ENCODE measurements at places on chromosomes 3 and 15.

DNA sequence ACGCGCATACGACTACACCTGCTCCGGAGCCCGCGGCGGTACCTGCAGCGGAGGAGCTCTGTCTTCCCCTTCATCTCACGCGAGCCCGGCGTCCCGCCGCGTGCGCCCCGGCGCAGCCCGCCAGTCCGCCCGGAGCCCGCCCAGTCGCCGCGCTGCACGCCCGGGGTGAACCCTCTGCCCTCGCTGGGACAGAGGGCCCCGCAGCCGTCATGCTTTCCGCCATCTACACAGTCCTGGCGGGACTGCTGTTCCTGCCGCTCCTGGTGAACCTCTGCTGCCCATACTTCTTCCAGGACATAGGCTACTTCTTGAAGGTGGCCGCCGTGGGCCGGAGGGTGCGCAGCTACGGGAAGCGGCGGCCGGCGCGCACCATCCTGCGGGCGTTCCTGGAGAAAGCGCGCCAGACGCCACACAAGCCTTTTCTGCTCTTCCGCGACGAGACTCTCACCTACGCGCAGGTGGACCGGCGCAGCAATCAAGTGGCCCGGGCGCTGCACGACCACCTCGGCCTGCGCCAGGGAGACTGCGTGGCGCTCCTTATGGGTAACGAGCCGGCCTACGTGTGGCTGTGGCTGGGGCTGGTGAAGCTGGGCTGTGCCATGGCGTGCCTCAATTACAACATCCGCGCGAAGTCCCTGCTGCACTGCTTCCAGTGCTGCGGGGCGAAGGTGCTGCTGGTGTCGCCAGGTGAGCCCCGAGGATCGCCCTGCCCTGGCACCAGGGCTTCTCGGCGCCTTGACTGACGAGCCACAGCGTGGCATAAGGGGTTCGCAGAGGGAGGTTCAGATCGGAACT lies 420 bp downstream of the SLC27A2 start:
- DNase-seq, result no peak

DNA sequence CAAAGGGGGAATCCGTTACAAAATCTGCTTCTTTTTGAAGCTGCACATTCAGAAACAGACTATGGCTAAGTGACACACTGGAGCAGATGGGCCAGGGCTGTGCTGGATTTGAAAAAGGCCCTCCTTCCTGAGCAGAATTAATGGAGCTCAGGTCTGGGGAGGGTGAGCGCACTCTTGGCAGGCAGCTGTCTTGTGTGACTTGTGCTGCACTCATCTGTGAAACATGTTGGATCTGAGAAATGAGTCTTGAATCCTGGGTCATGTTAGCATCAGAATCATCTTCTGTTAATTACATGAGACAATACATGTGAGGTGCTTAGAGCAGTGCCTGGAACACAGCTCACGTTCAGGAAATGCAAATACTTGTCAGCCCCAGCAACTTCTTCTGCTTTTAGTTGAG lies 219.6 kb downstream of the THSD4 start:
- no peak for DNase-seq

DNA sequence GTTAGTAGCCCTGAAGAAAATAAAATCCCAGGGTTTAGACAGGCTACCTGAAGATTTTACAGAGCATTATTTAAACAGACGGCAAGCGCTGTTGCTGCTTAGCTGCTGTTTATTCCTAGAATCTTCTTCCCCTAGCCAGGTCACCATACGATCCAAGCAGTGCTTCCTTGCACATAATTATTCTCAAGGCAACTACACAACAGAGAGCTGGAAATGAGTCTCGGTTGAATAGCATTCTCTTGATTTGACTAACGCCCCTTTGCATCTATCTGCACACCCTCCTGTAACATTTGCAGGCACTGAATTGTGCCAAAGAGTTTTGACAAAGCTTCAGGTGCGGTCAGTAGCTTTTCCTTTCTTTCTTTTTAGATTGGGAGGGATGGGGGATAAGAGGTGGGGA lies 564.4 kb downstream of the TBL1XR1 start:
- DNase-seq, result no peak

DNA sequence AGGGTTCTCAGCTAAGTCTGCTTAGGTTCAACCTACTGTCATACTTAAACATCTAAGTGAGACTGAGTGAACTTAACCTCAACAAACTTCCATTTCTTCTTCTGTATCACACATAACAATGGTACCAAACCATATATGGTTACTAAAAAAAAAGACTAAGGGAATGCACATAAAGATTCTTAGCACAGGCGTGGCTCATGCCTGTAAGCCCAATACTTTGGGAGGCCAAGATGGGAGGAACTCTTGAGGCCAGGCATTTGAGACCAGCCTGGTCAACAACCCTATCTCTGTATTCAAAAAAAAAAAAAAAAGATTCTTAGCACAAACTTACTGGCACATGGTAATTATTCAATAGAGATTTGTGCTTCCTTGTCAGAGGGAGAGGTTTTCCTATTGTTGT lies 57.9 kb downstream of the ACAP2 start:
- no peak for DNase-seq

GRCh38 chr3:42302924-42303634 lies 37.1 kb upstream of the CCK start:
- DNase-seq, result no peak

- no peak for DNase-seq
Observed at GRCh38 chr3:49761661-49762060, 24.7 kb downstream of the IP6K1 start.

DNA sequence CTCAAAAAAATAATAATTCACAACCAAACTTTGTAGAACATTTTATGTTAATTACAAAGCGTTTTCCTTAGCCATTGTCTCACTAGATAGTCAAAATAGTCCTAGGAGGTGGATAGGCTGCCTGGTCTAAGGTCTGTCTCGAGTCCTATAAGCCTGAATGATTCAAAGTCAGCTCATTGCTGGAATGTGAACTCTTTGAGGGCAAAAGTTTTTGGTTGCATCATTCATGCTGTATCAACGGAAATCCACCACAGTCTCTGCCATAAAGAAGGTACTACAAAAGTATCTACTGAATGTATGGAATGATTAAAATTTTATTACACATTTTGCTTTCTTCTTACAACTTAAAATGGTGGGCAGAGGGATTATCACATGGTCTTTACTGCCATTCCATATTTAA lies 387.3 kb upstream of the RARB start:
- no peak for DNase-seq

GRCh38 chr3:181313335-181313734 lies 323.8 kb upstream of the DNAJC19 start:
- no peak for DNase-seq

DNA sequence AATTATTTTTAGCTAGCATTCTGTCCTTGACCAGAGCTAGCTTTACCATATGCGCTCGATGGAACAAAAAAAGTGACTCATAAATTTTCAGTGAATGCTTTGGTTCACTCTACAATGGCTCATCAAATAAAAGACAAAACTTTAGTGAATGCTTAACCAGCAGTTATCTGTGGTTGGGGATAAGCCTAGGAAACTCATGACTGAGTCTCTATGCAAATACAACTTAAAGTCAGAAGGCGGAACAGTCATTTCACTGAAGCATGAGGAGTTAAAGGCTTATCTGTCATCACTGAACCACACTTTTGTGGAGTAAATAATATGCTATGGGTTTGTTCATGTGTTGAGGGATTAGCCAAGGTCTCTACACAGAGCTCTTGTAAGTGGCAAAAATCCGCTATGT lies 308.4 kb downstream of the SQOR start:
- no peak for DNase-seq

GRCh38 chr15:46996359-46996758 lies 720.9 kb upstream of the SEMA6D start:
- no peak for DNase-seq

DNA sequence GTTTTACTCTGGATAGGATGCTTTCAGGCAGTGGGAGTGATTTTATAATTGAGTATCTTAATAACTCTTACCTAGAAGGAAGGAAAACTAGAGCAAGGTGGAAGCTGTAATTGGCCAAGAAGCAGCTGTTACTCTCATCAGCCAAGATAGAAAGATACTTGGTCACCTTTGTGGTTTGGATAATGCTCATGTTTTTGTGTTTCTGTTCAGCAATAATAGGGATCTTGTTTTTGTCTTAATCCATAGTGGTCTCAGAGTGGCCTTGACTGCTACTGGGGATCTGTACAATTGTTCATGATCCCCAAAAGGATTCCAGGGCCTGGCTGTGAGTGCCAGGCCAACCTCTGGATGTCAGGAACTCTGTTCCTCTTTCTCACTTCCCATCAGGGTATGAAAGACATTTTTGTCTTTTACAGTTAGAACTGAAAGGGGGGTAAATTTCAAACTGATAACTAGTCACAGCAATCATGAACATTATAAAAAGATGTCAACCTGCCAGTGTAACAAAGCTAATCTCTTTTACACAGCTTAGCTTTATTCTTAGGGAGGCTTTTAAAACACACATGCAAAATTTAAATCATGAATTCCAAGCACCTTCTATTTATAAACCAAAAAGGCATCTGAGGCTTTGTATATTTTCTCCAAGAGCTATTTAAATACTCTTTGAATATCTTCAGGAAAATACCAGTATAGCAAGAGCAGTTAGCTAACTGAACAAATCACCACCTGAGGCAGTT lies 6.0 kb downstream of the UBL7 start:
- DNase-seq, result no peak

DNA sequence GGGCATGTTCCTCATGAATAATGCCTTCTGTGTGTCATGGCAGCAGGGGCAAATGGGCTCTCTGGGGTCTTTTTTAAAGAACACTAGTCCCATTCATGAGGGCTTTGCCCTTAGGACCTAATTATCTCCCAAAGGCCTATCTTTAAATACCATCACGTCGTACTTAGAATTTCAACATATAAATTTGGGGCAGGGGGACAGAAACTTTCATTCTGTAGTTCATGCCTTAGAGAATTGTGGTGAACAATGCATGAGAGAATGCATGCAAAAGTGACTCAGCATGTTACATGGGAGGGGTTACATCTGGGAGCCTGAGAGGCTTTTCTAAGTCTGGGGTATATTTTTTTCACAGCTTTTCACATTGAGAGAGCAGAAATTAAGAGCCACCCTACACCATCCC lies 208.5 kb upstream of the ROPN1 start:
- no peak for DNase-seq

DNA sequence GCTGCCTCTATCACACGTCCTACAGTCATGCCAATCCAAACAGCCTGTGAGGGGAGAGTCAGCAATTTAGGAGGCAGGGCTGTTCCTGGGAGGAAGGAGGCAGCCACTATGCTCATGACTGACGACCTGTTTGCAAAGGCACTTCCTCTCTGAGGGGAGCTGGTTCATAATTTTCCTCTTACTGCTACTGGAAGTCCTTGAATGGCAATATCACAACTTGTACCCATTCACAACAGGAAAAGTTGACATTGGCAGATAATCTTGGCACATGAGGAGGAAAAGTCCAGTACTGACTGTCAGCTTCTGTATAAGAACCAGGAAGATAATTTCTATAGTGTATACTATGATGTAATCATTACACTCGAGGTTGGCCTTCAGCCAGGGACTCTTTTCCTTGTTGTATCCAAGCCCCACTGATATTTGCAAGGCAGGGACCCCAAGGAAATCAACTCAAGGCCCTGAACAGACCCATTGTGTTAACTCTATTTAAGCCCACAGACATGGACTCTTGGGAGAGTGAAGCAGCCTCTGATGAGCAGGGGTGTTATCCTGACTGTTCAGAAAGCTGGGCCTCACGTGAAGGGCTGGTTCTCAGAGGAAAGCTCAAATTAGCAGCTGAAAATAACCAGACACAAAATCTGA lies 267.3 kb upstream of the ADAMTS9 start:
- no peak for DNase-seq

GRCh38 chr15:82530606-82531379 lies 9.5 kb downstream of the RPS17 start:
- no peak for DNase-seq

DNA sequence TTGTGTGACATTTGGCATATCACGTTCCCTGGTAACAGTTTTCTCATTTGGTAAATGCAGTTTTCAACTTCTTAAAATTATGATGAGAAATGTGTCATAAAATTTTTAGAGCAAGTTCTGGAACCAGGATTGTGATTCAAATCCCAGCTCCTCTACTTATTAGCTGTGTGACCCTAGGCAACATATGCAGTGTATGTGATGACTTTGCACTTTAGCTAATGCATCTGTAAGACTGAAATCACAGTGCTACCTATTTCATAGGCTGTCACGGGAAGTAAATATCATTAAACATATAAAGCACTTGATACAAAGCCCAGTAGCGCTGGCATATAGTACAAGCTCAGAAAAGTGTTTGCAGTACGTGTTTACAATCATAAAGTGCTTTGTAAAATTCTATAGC lies 419.4 kb downstream of the GRM7 start:
- DNase-seq, result no peak

DNA sequence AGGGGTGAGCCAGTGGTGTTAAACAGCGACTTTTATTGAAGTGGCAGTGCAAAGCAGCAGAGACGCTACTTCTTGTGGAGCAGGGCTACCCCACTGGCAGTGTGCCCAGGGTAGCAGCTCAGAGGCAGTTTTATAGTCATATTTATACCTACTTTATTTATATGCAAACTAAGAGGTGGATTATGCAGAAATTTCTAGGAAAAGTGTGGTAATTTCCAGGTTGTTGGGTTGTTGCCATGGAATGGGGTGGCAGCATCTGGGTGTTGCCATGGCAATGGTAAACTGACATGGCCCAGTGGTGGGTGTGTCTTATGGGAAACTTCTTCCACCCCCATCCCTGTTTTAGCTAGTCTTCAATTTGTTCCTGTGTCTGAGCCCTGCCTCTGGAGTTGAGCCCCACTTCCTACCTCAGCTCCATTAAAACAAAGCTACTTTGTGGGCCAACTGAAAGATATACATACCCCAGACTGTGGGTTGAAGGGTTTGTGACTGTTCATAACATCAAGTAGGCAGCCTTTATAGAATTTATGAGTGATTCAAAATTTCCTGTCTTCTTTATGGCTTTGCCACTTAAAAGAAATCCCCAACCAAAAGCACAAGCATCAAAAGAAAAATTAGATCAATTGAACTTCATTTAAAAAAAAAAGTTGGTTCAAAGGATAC lies 60.3 kb downstream of the EBLN2 start:
- DNase-seq, result no peak

DNA sequence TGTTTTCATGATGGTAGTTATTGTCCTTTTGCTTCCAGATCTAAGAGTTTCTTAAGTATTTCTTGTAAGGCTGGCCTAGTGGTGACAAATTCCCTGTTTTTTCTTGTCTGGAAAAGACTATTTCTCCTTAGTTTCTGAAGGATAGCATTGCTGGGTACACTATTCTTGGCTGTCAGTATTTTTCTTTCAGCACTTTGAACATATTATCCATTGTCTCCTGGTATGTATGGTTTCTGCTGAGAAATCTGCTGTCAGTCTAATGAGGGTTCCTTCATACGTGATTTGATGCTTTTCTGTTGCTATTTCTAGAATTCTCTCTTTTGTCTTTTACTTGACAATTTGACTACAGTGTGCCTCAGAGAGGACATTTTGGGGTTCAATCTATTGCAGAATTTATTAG lies 134.3 kb downstream of the CGGBP1 start:
- DNase-seq, result no peak

- DNase-seq, result no peak
Observed at GRCh38 chr3:43349716-43350115, 63.4 kb downstream of the SNRK start.
